Heart left ventricle (tissue), 16 donors: ENCODE measurements at places on chromosomes 1 and 21. TPM values are rescaled to one million over a fixed set of nuclear protein-coding genes. Genes with fewer than 3 reads are reported as not detected.

DNA sequence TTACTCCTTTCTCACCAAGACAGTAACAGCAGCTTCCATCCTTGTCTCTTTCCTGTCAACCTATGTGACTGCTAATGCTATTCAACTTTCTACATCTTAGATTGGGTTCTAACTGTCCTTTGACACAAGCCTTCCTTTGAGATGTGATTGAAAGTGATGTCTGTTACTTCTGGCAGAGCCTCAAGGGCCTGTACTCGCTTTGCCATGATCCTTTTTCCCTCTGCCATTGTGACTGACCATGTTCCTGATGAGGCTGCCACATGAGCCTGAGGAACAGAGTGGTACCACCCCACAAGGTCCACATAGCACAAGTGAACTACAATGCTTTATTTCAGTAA is 138.8 kb upstream of the RAB4A start:
- DNase-seq, result no peak
- no peaks in the 10 kb centered on the region for H3K4me1 ChIP-seq
- no peak overlapping the region for H3K27ac ChIP-seq
- no peaks in the 10 kb centered on the region for H3K27me3 ChIP-seq

- peaks cover 9% of the 10 kb centered on the region for H3K4me1 ChIP-seq
- H3K4me3 ChIP-seq, result no peak overlapping the region
- H3K27me3 ChIP-seq, result no peaks in the 10 kb centered on the region
- no peaks in the 10 kb centered on the region for H3K36me3 ChIP-seq
- no peak overlapping the region for H3K27ac ChIP-seq
- no peak for DNase-seq
Measured at GRCh38 chr1:183319051-183319450, 99.1 kb downstream of the NMNAT2 start.

SYTL1 gene
- polyA plus RNA-seq, result 0.57 TPM

GRCh38 chr1:152795686-152796085 is 835 bp upstream of the LCE1D start:
- no peak overlapping the region for H3K27ac ChIP-seq
- no peaks in the 10 kb centered on the region for H3K4me1 ChIP-seq
- no peaks in the 10 kb centered on the region for H3K36me3 ChIP-seq
- H3K4me3 ChIP-seq, result no peak overlapping the region
- DNase-seq, result no peak
- H3K27me3 ChIP-seq, result no peaks in the 10 kb centered on the region

MRTO4 gene
- 56.3 TPM for polyA plus RNA-seq

GRCh38 chr1:35557118-35557610 is at the start of gene KIAA0319L:
TSS of gene KIAA0319L (minus strand) at chr1:35557403. CDS start at chr1:35554491, 2,912 bp downstream.
- H3K27ac ChIP-seq, result peak within 1 kb of the TSS; percentile 94
- peaks cover 57% of the 10 kb centered on the region for H3K4me1 ChIP-seq
- peak within 1 kb of the TSS; percentile 94 for H3K4me3 ChIP-seq
- no peaks in the 10 kb centered on the region for H3K27me3 ChIP-seq
- peaks cover 28% of the 10 kb centered on the region for H3K36me3 ChIP-seq
- DNase-seq, result peak; percentile 94

LY9 gene
- 0.18 TPM for polyA plus RNA-seq

DNA sequence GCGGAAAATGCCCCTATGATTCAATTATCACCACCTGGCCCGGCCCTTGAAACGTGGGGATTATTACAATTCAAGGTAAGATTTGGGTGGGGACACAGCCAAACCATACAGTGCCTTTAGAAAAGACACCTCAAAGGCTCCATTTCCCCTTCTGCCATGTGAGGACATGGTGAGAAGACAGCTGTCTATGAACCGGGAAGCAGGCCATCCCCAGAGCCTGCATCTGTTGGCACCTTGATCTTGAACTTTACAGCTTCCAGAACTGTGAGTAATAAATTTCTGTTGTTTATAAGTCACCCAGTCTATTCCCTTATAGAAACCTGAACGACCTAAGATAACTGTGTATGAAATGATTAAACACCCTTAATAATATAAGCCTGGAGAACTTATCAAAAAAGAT is 61.6 kb downstream of the KIFAP3 start:
- no peaks in the 10 kb centered on the region for H3K4me1 ChIP-seq
- no peak overlapping the region for H3K4me3 ChIP-seq
- H3K27me3 ChIP-seq, result no peaks in the 10 kb centered on the region
- peaks cover 43% of the 10 kb centered on the region for H3K36me3 ChIP-seq

ZNF687 gene
- 11.1 TPM for polyA plus RNA-seq

DNA sequence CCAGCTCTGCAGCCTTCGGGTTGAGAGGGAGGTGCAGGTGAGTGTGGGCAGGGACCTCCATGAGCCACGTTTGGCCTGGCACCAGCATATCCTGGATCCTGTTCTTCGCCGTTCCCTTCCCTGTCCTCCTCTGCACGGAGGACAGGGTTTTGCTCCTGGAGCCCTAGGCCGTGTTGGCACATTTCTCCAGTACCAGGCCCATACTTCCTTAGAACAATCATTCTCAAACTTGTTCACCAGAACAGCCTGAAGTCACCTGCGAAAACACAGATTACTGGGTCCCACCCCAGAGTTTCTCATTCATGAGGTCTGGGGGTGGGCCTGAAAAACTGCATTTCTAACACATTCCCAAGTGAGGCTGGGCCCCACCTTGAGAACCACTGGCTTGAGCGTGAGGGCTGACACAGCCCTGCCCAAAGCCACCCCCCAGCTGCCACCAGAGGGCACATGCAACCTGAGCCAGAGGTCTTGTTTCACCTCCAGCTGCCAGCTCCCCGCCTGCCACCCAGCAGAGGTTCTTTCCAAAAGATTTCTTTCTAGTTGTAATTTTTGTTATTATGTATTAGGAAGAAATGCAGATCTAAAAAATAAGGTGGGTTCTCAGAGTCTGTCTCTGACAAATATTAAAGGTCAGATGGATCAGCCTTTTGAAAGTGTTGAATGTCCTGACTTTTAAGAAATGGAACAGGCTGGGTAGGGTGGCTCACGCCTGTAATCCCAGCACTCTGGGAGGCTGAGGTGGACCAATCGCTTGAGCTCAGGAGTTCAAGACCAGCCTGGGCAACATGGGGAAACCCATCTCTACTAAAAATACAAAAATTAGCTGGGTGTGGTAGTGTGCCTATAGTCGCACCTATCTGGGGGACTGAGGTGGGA is 39.6 kb upstream of the LDLRAP1 start:
- no peak overlapping the region for H3K27ac ChIP-seq
- H3K36me3 ChIP-seq, result peaks cover 2% of the 10 kb centered on the region
- no peak overlapping the region for H3K4me3 ChIP-seq
- H3K27me3 ChIP-seq, result no peaks in the 10 kb centered on the region

DNA sequence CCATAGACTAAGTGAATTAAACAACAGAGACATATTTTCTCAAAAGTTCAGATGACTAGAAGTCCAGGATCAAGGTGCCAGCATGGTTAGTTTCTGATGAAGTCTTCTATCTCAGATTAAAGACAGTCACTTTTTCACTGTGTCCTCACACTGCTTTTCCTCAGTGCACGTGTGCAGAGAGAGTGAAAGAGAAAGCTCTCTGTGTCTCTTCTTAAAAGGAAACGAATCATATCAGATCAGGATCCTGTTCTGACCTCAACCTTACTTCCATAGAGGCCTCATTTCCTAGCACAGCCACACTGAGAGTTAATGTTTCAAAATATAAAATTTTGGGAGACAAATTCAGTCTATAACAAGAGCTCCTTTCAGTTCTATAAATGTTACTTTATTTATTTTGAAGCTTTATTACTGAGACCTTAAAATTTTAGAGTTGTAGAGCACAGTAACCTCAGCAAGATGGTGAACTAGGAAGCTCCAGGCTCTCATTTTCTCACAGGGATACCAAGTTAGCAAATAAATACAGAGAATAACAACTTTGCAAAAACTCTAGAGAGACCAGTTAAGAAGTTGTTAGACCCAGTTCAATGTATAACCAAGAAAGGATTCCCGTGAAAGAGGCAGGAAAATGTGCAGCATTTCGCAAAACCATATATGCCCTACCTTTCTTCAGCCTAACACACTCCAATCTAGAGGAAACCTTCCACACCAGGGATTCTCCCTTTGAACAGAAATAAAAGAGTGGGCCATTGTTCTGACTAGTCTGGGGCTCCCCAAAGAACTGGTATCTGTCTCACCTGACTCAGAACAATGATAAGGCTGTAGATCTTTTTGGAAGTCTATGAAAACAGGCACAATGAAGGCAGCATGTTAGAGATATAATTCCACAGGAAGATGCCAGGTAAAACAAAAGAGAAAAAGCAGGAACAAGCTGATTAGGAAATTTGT is 372.2 kb downstream of the MRPL39 start:
- no peak overlapping the region for H3K4me3 ChIP-seq
- DNase-seq, result no peak
- H3K4me1 ChIP-seq, result no peaks in the 10 kb centered on the region
- no peaks in the 10 kb centered on the region for H3K36me3 ChIP-seq
- H3K27ac ChIP-seq, result no peak overlapping the region

DNA sequence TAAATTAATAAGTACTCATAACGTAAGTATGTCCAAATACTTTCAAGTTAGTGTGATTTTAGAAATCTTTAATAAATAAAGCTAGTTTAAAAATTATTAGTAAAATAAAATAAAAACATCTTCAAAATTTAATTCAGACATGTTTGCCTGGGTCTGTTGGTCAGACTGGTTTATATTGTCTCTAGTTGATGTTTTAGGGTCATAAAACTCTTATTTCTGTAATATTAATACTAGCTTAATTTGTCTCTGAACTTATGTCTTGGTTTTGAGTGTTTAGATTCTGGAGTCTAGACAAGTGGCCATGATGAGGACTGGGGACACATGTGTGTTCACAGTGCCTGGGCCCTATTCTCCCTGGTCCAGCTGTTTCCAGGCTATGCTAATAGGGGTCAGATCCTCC is 184.5 kb upstream of the TNR start:
- no peaks in the 10 kb centered on the region for H3K27me3 ChIP-seq
- no peak overlapping the region for H3K27ac ChIP-seq
- DNase-seq, result no peak
- H3K4me3 ChIP-seq, result no peak overlapping the region
- no peaks in the 10 kb centered on the region for H3K36me3 ChIP-seq

EXO1 gene
- polyA plus RNA-seq, result not detected

DNA sequence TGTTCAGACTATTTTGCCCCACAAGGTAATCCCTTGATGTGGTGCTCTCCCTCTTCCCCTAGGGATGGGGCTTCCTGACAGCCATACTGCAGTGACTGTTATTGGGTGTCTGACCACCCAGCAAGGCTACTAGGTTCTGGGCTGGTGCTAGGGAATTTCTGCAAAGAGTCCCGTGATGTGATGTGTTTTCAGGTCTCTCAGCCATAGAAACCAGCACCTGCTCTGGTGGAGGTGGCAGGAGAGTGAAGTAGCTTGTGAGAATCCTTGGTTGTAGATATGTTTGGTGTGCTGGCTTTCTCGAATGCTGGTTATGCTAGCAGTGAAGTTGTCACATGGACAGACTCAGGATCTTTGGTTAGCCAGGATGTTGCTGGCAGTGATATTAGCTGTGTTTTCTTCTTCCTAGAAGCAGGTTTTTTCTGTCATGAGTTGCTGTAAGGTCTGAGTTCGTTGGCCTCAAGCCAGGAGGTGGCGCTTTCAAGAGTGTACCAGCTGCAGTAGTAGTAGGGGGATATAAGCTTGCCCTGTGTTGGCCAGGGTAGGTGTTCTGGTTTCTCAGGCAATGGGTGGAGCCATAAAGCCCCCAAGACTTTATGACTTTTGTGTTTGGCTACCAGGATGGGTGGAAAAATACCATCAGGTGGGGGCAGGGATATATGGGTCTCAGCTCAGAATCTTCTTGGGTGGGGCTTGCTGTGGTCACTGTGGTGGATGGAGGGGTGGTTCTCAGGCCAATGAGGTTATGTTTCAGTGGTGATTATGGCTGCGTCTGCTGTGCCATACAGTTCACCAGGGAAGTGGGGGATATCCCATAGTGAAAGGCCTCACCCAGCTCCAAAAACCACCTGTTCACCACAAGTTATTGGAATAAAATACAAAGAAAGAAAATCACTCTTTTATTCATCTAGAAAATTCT is 1112.3 kb downstream of the KCNT2 start:
- H3K27me3 ChIP-seq, result no peaks in the 10 kb centered on the region
- no peak for DNase-seq
- no peak overlapping the region for H3K4me3 ChIP-seq
- no peaks in the 10 kb centered on the region for H3K4me1 ChIP-seq
- no peak overlapping the region for H3K27ac ChIP-seq
- no peaks in the 10 kb centered on the region for H3K36me3 ChIP-seq

CFAP74 gene
- polyA plus RNA-seq, result not detected

- H3K4me3 ChIP-seq, result no peak overlapping the region
- no peaks in the 10 kb centered on the region for H3K27me3 ChIP-seq
- no peaks in the 10 kb centered on the region for H3K4me1 ChIP-seq
- no peaks in the 10 kb centered on the region for H3K36me3 ChIP-seq
- no peak for DNase-seq
Measured at GRCh38 chr21:42037516-42037915, 27.4 kb upstream of the ZBTB21 start.

- DNase-seq, result no peak
- H3K27ac ChIP-seq, result no peak overlapping the region
- H3K4me3 ChIP-seq, result no peak overlapping the region
- no peaks in the 10 kb centered on the region for H3K36me3 ChIP-seq
- peaks cover 22% of the 10 kb centered on the region for H3K4me1 ChIP-seq
- no peaks in the 10 kb centered on the region for H3K27me3 ChIP-seq
Measured at GRCh38 chr1:1041092-1041523, 21.2 kb downstream of the AGRN start.

- H3K27me3 ChIP-seq, result no peaks in the 10 kb centered on the region
- no peak overlapping the region for H3K4me3 ChIP-seq
- peaks cover 29% of the 10 kb centered on the region for H3K4me1 ChIP-seq
- peak overlapping the region; percentile 81 for H3K27ac ChIP-seq
Measured at GRCh38 chr1:42943166-42943565, 15.5 kb downstream of the SLC2A1 start.

GRCh38 chr1:157798211-157798610 is 21.3 kb upstream of the FCRL2 start:
- H3K4me1 ChIP-seq, result no peaks in the 10 kb centered on the region
- no peaks in the 10 kb centered on the region for H3K36me3 ChIP-seq
- DNase-seq, result no peak
- H3K27me3 ChIP-seq, result no peaks in the 10 kb centered on the region
- no peak overlapping the region for H3K4me3 ChIP-seq

SERINC2 gene
- polyA plus RNA-seq, result 2.7 TPM

ENTREP3 gene
- polyA plus RNA-seq, result 21.6 TPM

- DNase-seq, result peak; percentile 48
- H3K27ac ChIP-seq, result no peak within 1 kb of the TSS
- H3K4me1 ChIP-seq, result peaks cover 9% of the 10 kb centered on the region
- H3K4me3 ChIP-seq, result peak within 1 kb of the TSS; percentile 26
- no peaks in the 10 kb centered on the region for H3K36me3 ChIP-seq
- H3K27me3 ChIP-seq, result peaks cover 13% of the 10 kb centered on the region
Measured at GRCh38 chr1:161258439-161259344, at the start of gene PCP4L1. TSS of gene PCP4L1 (plus strand) at chr1:161258745. CDS start at chr1:161258975, 230 bp downstream.

GRCh38 chr21:34649400-34649799 is 19.4 kb upstream of the CLIC6 start:
- no peak overlapping the region for H3K4me3 ChIP-seq
- H3K27me3 ChIP-seq, result no peaks in the 10 kb centered on the region
- no peaks in the 10 kb centered on the region for H3K4me1 ChIP-seq

DNA sequence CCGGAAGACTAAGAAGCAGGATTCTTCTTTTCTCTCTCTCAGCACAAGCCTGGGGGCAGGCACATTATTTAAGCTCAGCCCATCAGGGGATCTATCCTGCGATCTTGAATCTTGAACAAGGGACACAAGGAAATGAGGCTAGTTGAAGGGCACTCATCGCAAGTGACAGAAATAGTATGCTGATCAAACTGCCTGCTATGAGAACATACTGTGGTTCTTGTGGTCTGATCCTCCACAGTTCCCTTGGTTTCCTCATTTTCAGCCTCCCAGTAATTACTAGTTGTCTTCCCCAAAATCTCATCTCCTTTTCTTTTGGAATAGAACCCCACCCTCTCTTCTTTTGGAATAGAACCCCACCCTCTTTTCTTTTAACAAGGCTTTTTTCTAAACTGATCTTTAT is 6.5 kb downstream of the ANKRD45 start:
- H3K27me3 ChIP-seq, result no peaks in the 10 kb centered on the region
- no peaks in the 10 kb centered on the region for H3K4me1 ChIP-seq
